ENCODE measurements at places on chromosomes 4 and X.
A peak's percentile ranks its signal among the peaks of the same experiment; 100 is the strongest.

GRCh38 chrX:54891573-54891972 is 29.1 kb upstream of the TRO start:
- peak; percentile 4 for DNase-seq

DNA sequence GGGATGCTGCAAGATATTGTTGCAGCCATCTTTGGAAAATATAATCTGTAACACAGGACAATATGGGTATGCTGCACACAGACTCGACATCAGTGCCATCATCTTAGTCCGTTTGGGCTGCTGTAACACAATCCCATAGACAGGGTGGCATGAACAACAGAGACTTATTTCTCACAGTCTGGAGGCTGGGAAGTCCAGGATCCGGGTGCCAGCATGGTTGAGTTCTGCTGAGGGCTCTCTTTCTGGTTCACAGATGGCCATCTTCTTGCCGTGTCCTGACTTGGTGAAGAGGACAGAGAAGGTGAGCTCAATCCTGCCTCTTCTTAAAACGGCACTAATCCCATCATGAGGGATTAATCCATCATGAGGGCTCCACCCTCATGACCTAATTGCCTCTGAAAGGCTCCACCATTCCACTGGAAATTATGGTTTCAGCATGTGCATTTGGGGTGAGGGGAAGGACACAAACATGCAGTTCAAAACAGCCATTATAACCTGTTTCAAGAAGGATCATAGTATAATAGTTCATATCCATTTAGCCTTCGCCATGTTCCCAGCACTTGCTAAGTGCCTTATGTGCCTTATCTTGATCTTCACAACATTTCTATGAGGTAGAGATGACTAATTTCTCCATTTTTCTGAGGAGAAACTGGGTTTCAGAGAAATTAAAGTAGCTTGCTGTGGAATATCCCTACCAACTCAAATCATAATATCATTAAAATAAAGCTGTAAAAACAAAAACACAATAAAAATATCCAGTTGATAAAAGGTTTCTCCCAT is 27.9 kb upstream of the SPP1 start:
- DNase-seq, result no peak

DNA sequence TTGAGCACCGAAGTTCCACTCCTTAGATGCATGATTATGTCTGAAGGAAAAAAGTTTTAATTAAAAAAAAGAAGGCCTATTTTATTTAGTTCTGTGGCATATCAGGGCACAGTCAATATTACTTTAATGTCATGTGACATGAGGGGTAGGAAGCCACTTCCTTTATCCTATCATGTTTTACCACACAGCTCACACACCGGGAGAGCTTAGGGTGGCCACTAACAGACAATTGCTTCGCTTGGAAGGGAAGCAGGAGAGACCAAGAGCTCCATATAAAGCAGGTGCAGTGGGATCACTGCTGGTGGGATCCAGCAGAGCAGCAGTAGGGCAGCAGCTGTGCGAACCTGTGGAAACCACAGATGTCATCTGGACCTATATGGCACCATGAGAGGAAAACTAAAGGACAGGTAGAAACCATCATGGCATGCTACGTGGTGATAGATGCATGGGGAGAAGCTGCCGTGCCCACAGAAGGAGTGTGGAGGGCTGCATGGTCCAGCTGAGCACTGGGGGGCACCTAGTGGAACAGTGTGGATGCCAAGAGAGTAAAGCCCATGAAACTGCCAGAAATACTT is 52.0 kb downstream of the DTHD1 start:
- DNase-seq, result no peak

DNA sequence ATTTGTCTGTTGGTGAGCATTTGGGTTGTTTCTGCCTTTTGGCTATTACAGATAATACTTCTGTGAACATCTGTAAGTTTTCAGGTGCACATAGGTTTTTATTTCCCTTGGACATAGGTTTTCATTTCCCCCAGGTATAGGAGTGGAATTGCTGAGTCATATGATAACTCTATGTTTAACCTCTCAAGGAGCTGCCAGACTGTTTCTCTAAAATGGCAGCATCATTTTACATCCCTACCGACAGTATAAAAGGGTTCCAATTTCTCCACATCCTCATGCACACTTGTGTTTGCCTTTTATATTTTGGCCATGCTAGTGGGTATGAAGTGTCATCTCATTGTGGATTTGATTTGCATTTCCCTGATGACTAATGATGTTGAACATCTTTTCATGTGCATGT is 53.5 kb downstream of the TMEM164 start:
- DNase-seq, result no peak

DNA sequence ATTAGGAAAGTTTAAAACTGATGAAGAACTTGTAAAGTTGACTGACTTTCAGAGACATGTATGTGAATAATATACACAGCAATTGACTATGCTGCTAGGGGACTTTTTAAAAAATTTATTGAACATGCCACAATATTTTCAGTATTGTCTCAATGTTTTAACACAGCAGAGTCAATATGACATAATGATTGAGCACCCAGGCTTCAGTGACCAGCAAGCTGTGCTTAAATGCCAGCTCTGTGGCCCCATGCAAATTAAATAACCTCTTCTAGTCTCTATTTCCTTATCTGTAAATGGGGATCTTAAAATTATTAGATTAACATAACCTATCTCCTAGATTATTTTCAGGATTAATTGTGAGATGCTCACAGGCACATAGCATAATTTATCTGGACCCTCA is 56.8 kb upstream of the TXK start:
- DNase-seq, result no peak

DNA sequence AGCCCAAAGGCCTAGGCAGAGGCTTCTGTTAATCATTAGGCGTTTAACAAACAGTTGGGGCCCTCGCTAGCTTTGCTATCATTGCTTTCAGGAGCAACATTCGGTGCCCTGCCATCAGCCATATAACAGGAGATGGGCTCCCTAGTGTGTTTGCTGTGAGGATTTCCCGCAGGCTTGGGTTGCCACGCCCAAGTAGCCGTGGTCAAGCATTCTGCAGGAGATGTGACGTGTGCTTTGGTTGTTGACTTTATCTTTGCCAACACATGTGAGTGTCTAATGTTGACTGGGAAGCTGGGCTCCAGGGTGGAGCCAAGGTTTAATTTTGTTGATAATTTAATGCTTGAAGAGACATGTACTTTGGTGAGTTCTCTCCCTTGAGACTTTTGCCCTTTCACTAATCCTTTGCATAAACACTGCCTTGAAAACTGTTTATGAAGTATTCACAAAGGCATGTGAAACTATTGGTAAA is 184.6 kb upstream of the KIT start:
- no peak for DNase-seq

- no peak for DNase-seq
Measured at GRCh38 chrX:78104447-78105176, 564 bp downstream of the PGK1 start.

Data from activated CD4-positive, alpha-beta T cell treated with anti-CD3 and anti-CD28 coated beads for 24 hours (primary cell).